ENCODE measurements at places on chromosomes 7 and 10.

DNA sequence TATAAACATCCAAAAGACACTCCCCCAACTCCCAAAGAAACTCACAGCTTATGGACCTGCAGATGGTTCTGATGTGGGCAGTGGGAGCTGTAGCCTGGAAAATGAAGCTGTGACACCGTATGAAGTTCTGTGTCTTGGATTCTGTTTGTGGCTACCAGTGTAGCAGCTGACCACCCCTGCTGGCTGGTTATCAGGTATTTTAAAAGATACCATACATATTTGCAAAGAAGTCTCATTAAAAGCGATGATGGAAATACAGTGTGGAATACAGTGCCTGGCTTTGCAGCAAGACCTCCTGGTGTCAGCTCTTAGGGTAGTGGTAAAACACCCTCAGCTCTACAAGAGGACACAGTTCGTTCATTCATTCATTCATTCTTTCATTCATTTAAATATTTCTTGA, 194.3 kb upstream of the PRKCQ start:
- DNase-seq: no peak

- DNase-seq: no peak
Measured at GRCh38 chr7:47542051-47542450, 39.9 kb downstream of the TNS3 start.

GRCh38 chr7:130022623-130023175, 28.5 kb downstream of the ZC3HC1 start:
- no peak for DNase-seq

GRCh38 chr7:156091519-156092080, 279.3 kb upstream of the SHH start:
- no peak for DNase-seq

Measured in thyroid gland (tissue), 4 donors.